ENCODE measurements at places on chromosomes 12 and 14.

DNA sequence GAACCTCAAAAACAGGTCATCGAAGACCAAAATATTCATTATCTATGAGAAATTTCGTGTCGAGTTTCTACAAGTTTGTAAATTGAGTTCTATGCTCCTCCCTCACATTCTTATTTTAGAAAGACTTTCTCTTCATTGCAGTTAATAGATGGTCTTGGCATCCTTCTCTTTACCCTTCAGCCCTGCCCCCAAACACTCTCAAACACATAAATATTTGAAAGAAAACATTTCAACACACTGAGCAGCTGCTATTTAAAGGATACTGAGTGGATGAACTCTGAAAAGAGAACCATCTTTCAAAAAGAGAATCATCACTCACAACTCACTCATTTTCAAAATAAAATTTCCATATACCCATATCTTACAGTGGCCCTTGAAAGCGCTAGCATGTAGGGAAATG lies 67.1 kb downstream of the NUAK1 start:
- peak; percentile 56 for DNase-seq

DNA sequence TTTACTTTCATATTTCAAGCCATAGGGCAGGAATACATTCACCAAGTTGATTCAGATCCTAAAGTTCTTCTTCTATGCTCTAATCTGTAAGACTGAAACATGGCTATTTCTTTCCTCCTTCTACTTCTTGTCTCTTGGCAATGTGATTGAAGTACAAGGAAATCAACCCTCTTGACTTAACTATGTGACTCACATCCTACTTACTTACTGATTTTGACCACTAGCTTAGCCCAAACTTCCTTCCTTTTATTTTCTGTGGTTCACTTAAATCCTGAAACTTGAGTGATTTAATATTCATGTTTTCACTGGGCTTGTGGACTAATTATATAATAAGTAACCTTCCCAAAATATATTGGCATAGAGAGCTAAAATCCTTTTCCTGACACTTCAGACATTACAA lies 111.2 kb upstream of the NOVA1 start:
- no peak for DNase-seq

GRCh38 chr14:25537846-25538455 lies 488.0 kb upstream of the STXBP6 start:
- no peak for DNase-seq

DNA sequence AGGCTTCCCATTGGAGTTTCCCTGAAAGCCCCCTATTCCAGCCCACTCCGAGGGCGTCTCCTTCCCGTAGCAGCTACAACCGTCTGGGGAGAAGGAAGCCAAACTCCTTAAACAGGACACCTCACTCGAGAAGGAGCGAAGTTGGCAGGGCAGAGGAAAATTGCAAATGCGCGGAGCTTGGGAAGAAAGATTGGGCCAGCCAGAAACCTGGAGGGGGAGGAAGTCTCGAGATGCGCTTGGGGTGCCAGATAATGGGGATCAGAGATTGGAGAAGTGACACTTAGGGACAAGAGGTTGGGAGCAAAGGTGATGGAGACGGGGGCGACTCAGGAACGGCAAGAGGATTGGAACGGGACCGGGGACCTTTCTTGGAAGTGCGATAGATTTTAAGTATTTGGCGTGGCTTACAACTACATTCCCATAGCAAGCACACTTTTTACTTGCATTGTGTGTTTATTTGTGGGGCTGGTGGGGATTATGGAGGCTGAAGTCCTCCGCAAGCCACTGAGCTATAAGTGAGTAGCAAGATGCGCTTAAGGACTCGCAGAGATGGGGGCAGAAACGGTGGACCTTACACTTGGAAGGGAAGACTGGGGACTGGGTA lies 926 bp downstream of the HRK start:
- DNase-seq, result no peak

DNA sequence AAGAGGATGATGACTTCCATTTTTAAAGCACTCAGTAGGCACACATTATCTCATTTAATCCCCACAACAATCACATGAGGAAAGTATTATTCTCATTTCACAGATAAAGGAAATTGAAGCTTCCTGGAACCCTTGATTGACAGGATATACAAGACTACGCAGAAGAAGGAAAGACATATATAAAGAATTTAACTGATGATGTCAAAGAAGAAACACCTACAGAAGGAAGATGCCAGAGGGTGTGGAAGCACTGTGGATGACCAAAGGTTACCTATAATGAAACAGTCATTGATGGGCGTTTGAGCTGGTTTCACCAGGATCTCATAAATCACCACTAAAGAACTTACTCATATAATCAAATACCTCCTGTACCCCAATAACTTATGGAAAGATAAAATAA lies 197.4 kb downstream of the SLC25A21 start:
- DNase-seq, result no peak

DNA sequence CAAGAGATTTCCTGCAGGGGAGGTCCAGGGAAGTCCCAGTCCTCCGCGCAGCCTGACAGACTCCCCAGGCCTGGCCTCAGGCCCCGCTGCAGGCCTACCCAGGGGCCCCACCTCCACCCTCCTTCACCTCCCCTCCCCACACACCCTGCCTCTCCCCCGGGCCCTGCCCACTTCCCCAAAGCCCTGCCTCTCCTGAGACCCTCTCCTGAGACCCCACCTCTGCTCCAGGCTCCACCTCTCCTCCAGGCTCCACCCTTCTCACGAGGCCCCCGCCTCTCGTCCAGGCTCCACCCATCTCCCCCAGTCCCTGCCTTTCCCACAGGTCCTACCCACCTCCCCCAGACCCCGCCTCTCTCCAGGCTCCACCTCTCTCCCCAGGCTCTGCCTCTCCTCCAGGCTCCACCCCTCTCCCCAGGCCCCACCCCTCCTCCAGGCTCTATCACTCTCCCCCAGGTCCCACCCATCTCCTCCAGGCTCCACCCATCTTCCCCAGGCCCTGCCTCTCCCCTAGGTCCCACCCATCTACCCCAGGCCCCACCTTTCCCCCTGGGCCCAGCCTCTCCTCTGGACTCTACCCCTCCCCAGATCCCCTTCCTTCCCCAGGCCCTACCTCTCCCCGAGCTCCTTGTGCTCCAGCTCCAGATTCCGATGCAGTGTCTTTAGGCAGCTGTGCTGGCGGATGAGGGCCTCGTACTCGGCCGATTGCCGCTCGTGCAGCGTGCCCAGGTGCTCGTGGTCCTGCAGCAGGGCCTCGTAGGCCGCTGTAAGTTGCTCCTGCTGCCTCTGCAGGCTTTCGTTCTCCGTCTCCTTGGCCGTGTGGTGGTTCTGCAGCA lies 58.8 kb upstream of the GPR68 start:
- no peak for DNase-seq
